Cerebellum (tissue), 4 donors: ENCODE measurements at places on chromosomes 1 and 21.

- no peak for DNase-seq
Measured at GRCh38 chr1:75950176-75950575, 18.0 kb upstream of the ASB17 start.

GRCh38 chr1:4657960-4658541, 3.6 kb downstream of the AJAP1 start:
- no peak for DNase-seq

GRCh38 chr1:79197421-79197820, 190.9 kb upstream of the ADGRL4 start:
- no peak for DNase-seq

DNA sequence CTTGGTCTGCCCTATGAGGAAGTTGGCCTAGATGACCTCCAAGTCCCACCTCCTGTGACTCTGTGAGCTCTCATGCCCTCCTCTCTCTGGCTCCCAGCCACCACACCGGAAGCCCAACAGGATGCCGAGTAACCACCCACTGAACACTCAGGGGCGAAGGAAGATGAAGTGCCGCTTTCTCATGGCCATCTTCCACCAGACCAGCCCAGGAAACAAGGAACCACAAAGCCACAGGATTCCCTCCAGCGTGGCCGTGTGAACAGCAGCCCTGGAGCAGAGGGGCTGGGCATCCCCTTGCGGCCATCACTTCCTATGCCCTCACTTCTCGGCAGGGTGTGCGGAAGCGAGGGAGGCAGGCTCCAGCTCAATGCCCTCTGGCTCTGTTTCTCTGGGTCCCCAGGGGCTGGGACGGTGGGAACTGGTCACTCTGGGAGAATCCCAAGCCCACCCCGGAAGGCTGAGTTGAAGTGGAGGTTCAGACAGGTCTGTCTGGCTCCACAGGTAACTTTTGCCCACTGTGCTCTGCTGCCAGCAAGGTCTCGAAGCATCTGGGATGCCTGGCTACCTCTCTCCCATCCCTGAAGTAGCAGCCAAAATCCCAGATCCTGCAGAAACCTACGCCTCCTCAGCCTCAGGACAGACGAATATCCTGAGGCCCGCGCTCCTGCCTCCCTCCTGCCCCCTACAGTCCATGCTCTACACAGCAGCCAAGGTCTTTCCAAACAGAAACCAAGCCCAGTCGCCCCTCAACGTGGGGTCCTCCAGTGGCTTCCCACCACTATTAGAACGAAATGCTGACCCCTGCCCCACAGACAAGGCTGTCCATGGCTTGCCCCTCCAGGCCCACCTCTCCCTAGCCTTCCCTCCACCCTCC, 44.2 kb upstream of the ECE1 start:
- peak; percentile 25 for DNase-seq

GRCh38 chr1:110067893-110068645, 2.4 kb downstream of the ALX3 start:
- peak; percentile 31 for DNase-seq

- no peak for DNase-seq
Measured at GRCh38 chr1:192395211-192395610, 78.4 kb downstream of the RGS21 start.

DNA sequence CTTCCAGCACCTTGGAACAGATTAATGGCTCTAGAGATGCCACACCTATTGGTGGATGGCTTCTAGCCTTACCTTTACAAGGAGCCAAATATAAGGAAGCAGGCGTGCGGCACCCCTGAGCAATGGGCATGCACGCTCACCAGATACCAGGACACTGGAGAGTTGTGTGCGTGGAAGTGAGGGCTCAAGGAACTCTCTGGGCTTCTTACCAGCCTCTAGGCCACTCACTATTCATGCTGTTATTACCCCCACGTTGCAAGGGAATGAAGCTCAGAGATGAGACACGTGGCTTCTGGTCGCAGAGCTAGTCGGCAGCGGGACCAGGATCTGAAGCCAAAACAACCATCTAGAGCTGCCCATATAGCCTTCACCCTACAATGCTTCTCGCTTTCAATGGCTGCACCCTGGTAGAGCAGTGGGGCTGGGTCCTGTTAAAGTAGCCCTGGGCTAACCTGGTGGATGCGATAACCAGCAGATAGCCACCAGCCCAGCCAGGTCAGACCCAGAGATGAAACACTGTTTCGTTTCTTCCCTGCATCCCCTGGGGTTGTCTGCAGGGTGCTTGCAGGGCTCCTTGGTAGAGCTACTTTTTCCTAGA, 396.4 kb upstream of the VAMP3 start:
- DNase-seq: no peak

GRCh38 chr1:234933475-234933874, 195.2 kb downstream of the TOMM20 start:
- no peak for DNase-seq

GRCh38 chr1:2778220-2778592, 23.3 kb downstream of the TTC34 start:
- no peak for DNase-seq

GRCh38 chr21:37272897-37273296, 5.8 kb upstream of the VPS26C start:
- no peak for DNase-seq

DNA sequence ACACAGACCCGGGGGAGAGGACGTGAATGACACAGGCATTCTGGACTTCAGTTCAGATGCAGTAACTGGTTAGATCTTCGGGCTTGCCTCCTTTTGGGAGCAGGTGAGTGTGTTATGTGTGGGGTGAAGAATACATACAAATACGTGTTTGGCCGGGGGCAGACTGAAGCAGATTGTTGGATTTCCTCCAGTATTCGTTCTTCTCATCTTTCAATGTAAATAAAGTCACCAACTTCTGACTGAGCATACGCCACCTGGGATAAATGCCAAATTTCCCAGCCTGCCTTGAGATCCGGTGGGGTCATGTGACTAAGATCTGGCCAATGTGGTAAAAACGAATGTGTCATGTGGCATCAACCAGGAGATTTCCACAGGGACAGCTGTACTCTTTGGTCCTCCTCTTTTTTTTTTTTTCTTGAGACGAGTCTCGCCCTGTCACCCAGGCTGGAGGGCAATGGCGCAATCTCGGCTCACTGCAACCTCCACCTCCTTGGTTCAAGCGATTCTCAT, 189.8 kb downstream of the RGS7 start:
- no peak for DNase-seq

DNA sequence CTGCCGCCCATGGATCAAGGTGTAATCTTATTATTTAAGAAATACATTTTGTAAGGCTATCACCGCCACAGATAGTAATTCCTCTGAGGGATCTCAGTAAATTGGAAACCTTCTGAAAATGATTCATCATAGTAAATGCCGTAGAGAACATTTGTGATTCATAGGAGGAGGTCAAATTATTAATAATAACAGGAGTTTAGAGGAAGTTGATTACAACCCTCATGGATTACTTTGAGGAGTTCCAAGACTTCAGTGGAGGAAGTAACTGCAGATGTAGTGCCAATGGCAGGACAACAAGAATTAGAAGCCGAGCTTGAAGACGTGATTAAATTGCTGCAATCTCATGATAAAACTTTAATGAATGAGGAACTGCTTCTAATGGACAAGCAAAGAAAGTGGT, 280.1 kb downstream of the PTPRC start:
- no peak for DNase-seq

DNA sequence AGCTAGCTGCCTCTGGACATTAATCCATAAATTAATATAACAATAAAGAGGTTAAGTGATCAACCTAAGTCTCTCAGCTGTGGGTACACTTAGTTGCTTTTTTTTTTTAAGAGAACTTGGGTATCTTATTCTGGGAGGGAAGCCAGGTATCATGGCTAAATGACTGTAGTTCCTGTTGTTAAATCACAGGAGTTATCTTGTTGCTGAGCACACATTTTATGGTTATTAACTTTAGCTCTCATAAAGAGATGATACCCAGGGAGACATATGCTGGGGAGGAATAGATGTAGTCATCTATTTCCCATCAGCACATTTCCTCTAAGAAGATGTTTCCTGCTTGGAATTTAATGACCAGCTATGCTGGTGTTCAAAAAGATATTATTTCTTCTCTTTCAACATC, 227.8 kb downstream of the PTGER3 start:
- DNase-seq: no peak

GRCh38 chr1:166876540-166876838, 425 bp upstream of the TADA1 start:
- DNase-seq: no peak

DNA sequence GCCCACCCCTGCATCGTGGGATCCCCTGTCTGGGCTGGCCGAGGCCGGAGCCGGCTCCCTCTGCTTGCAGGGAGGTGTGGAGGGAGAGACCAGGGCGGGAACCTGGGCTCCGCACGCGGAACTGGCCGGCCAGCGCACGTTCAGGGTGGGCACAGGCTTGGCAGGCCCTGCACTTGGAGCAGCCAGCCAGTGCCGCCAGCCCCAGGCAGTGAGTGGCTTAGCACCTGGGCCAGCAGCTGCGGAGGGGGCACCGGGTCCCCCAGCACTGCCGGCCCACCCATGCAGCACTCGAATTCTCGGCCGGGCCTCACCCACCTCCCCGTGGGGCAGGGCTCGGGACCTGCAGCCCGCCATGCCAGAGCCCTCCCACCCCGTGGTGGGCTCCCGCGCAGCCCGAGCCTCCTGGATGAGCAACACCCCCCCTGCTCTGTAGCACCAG, 422.6 kb downstream of the AMY1C start:
- DNase-seq: no peak

GRCh38 chr1:86865973-86866637, 47.8 kb downstream of the SELENOF start:
- no peak for DNase-seq

DNA sequence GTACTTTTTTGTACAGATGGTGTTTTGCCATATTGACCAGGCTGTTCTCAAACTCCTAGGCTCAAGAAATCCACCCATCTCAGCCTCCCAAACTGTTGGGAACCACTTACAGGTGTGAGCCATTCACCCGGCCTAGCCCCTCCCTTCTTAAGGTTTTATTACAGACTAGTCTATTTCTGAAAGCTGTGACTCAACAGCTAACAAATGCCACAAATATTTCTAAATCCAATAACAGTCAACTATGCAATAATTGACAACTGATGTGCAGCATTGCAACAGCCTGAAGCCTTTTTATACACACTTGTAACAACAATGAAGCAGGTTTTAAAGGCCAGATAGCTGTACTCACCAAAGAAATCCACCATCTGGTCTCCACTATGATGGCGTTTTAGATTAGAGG, 51.4 kb downstream of the GRIK1 start:
- DNase-seq: no peak

DNA sequence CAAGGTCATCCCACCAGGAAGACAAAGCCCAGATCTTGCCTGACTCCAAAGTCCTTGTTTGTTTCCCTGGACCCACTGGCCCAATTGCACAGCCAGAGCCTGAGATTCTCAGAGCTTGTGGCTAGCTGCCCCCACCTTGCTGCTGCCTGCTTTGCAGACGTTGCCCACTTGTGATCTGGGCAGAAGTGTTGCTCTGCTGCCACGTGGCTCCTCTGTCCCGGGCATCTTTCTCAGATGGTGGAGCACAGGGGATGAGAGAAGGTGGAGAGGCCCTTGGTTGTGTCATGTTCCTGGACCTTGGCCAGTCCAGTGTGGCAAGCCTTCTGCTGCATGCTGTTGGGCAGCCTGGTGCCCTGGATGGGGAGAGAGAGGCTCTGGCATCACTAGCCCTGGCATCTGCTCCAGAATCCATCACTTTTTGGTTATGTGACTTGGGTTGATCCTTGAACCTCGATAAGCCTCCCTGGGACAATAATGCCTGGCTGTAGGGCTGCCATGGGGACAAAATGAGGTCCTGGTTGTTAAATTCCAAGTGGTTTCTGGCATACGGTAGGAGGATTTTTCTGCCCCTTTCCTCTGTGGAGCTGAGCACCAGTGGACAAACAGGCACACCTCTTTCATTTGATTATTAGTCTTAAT, 1.5 kb upstream of the NR0B2 start:
- peak; percentile 70 for DNase-seq

DNA sequence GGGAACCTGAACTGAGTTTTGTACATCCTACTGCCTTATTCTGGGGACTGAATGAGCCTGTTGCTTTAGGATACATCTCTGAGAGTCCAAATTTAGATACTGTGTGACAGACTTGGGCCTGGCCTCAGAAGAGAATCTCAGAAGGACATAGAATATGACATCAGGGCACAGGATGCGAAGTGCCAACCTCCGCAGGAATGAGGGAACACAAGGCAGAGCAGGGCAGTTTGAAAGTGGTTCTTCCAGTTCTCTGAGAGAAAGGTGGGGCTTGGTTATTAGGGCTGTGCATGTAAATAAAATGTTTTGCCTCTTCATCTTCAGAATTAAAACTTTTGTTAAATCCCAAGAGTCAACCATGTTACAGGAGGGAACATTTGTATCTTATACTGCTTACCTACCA, 23.1 kb downstream of the TRAF5 start:
- no peak for DNase-seq

GRCh38 chr21:26513212-26513611, 59.9 kb downstream of the CYYR1 start:
- no peak for DNase-seq

DNA sequence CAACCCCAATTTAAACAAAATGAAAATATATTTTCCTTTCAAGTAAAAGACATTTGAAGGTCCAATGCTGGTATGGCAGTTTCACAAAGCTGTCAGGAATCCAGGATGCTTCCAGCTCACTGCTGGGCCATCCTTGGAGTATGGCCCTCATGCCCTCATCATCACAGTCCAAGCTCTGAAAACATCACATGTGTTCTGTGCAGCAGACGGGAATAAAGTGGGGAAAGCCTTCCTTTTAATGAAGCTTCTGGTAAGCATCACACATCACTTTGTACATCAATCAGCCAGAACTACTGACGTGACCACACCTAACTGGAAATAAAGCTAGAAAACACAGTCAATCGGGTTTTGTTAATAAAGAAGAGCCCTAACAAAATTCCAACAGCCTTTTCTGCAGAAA, 22.7 kb downstream of the CDC42BPA start:
- DNase-seq: no peak

GRCh38 chr1:32782086-32782485, 35.1 kb downstream of the YARS1 start:
- DNase-seq: no peak

- peak; percentile 65 for DNase-seq
Measured at GRCh38 chr1:15246960-15247614, at the start of gene FHAD1. FHAD1 (plus strand) TSS chr1:15247223; CDS start chr1:15251785, 4,562 bp downstream.

GRCh38 chr1:55767171-55767570, 552.0 kb upstream of the USP24 start:
- DNase-seq: no peak

GRCh38 chr1:79633456-79633855, 626.9 kb upstream of the ADGRL4 start:
- no peak for DNase-seq

DNA sequence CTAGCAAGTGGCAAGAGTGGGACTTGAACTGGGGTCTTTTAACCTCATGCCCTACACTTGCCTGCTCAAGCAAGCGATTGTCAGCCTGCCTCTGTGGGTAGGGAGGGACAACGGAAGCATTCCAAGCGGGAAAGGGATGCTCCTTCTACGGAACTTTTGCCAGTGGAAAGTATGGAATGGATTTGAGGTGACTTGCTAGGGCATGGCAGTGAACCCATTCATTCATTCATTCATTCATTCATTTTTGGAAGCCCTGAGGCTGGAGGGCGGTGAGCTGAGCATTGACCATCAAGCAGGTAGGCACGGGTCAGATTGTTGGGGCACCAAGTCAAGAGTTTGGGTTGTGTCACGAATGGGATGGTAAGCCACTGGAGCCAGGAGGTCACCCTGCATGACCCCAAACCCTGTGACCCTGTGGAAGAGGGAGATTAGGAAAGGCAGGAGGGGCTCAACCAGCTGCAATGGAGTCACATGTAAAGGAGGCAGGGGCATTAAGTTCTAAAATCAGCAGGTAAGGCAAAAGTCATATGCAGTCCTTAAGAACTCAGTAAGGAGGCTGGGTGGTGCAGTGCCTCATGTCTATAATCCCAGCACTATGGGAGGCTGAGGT, 11.8 kb upstream of the CITED4 start:
- no peak for DNase-seq
